Testis (tissue), 5 donors: ENCODE measurements at places on chromosomes 7 and 10.

GRCh38 chr7:5442757-5443305 lies 19.2 kb upstream of the TNRC18 start:
- H3K4me3 ChIP-seq: no peak overlapping the region
- no peak for DNase-seq
- H3K36me3 ChIP-seq: no peaks in the 10 kb centered on the region
- H3K27me3 ChIP-seq: no peaks in the 10 kb centered on the region
- peaks cover 8% of the 10 kb centered on the region for H3K4me1 ChIP-seq

DNA sequence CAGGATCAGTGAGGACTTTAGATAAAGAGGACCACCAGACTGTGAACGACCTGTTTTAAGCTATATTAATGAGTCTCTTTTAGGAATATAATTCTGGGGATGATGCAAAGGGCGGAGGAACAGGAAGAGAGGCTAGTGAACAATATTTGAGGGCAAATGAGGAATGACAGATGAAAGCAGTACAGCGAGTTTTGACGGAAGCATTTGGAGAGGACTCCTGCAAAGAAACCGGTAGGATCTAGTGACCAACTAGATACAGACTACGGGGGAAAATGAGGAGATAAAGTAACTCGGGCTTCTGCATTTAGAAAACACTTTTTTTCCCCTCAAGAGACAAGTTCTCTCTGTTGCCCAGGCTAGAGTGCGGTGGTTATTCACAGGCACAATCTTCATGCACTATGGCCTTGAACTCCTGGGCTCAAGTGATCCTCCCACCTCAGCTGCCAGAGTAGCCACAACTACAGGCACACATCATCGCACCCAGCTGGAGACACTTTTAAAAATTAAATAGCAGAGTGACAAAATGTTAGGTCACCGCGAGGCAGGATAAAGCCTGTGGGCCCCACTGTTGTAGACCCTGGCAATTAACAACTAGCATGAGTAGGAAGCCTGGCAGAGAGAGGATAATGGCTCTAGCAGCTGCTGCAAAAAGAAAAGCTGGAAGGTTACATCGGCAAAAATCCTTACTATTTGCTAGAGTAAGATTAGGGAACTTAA lies 143.2 kb downstream of the SRPK2 start:
- peak overlapping the region; percentile 40 for H3K4me3 ChIP-seq
- H3K27me3 ChIP-seq: no peaks in the 10 kb centered on the region

DNA sequence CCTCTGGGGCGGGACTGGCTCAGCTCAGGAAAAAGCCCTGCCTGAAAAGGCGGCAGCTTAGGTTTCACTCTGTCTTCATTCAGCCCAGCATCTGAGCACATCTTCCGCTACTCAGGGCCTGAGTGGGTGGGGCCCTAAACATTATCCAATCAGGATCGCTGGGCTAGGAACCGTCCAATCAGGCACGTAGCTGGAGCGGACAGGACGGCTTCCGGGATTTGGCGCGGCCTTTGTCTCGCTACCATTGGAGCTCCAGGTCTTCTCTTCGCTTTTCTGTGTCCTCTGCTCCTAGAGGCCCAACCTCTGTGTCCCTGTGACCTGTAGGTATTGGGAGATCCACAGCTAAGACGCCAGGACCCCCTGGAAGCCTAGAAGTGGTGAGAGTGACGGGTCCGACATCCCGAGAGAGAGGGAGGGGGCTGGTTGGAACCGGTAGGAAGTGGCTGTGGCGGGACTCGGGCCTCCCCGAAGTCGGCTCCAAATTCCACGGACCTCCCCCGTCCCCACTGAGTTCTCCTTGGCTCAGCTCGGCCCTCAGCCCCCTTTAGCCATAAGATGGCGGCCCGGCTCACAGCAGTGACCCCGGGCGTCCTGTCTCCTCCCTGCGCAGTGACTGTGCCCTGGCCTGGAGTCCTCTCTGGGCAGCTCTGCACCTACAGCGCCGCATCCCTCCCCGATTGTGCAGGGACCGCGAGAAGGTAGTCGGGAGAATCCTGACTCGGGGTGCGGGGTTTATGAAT lies 99.1 kb downstream of the ZNF680 start:
- H3K27me3 ChIP-seq: no peaks in the 10 kb centered on the region
- H3K4me1 ChIP-seq: no peaks in the 10 kb centered on the region
- no peaks in the 10 kb centered on the region for H3K36me3 ChIP-seq
- DNase-seq: peak; percentile 91
- peak overlapping the region; percentile 41 for H3K27ac ChIP-seq
- peak overlapping the region; percentile 65 for H3K4me3 ChIP-seq

GRCh38 chr7:17266565-17266964 lies 31.9 kb upstream of the AHR start:
- DNase-seq: no peak
- no peak overlapping the region for H3K4me3 ChIP-seq
- H3K4me1 ChIP-seq: no peaks in the 10 kb centered on the region
- H3K27me3 ChIP-seq: no peaks in the 10 kb centered on the region
- H3K27ac ChIP-seq: no peak overlapping the region

DNA sequence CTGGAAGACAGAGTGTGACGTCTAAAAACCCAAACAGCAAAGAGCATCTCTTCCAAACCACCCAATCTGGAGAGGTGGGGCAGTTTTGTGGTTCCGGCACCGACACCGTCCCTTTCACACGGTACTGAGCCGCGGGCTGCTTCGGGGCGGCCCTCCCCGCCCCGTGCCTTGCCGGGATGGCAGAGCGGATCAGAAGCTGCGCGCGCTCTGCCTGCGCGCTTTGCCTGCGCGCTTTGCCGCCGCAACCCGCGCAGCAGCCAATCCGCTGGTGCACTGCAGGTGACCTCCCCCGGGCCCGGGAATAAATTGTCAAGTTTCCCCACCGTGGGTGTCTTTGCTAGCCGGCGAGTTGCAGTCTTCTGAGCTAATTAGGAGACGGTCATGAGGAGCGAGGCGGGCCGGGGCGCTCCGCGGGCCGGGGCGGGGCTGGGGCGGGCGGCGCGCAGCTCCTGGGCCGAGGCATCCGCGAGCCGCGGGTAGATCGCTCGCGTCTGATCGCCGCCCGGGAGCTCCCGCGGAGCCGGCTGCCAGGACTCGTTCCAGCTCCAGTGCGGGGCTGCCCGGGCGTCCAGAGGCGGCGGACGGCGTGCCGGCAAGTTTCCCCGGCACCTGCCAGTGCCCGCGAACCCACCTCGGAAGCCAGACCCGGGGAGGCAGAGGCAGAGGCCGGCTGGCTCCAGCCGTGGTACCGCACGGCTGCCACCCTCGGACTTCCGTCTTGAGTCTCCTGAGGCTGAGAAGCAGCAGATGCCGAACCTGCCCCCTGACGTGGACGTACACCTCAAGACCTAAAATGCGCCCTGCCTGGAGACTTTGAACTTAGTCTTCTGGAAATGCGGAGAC lies 536.0 kb upstream of the GALNT17 start:
- H3K4me1 ChIP-seq: no peaks in the 10 kb centered on the region
- no peaks in the 10 kb centered on the region for H3K36me3 ChIP-seq
- no peaks in the 10 kb centered on the region for H3K27me3 ChIP-seq
- H3K27ac ChIP-seq: no peak overlapping the region
- H3K4me3 ChIP-seq: peak overlapping the region; percentile 9
- DNase-seq: peak; percentile 21

GRCh38 chr10:32982911-32983909 lies 25.2 kb upstream of the ITGB1 start:
- no peak overlapping the region for H3K27ac ChIP-seq
- no peaks in the 10 kb centered on the region for H3K36me3 ChIP-seq
- no peak for DNase-seq
- peaks cover 4% of the 10 kb centered on the region for H3K4me1 ChIP-seq
- H3K4me3 ChIP-seq: no peak overlapping the region

- no peaks in the 10 kb centered on the region for H3K27me3 ChIP-seq
- H3K4me3 ChIP-seq: no peak overlapping the region
- H3K27ac ChIP-seq: no peak overlapping the region
- no peaks in the 10 kb centered on the region for H3K4me1 ChIP-seq
- H3K36me3 ChIP-seq: no peaks in the 10 kb centered on the region
Observed at GRCh38 chr10:114970515-114970914, 32.5 kb downstream of the TRUB1 start.

DNA sequence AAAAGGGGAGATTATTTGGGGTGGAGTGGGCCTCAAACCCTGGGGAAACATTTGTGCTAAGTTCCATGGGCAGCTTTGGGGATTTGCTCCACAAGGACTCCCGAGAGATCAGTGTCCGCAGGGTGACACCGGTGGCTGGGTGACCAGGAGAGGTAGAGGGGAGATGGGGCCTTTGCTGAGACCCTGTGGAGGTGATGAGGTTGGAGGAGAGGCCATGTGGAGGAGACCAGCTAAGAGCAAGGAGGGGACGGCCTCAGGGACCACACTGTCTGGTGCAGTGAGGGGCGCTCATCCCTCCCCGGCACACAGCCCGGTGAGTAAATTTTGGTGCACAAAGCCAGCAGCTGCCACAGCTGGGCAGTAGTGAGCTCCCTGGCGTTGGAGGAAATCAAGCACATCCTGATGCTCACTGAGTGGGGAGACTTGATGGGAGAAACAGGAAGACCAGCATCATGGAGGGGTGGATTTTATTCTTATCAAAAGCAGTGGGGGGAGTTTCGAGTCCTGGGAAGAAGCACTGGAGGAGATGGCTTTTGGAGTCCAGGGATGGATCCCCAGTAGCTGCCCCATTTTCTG lies 20.2 kb upstream of the ELFN1 start:
- no peak overlapping the region for H3K4me3 ChIP-seq
- H3K4me1 ChIP-seq: peaks cover 18% of the 10 kb centered on the region
- H3K27me3 ChIP-seq: no peaks in the 10 kb centered on the region
- H3K27ac ChIP-seq: no peak overlapping the region
- H3K36me3 ChIP-seq: no peaks in the 10 kb centered on the region

DNA sequence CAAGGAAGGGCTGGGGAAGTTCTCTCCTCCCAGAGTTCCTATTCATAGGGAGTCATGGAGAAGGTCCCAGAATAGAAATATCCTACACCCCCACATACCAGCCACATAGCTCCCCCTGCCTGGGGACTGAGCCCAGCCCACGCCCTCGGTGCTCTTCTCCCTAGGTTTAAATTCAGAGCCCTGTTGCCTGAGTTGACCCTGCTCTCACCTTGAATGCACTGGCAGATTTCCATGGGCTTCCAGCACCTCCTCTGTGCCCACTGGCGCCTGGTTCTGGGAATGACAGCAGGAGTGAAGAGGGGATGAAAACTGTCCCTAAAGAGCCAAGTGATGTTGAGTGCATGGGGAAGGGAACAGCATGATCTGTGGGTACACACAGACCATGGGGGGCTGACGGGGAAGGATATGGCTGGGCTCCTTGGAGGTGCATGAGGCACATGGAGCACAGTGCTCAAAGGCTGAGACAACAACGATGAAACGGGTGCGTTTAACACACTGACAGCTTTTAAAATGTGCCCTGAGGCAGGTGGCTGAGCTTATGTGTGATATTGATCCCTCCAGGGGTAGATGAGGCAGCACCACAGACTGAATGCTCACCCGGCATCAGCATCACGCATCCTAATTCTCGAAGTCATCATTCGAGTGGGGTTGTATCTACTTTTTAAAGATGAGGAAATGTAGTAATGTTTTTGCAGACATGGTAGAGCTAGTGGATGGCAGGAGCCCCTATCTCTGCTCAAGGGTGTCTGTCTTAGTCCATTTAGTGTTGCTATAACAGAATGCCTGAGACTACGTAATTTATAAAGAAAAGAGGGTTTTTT lies 53.7 kb upstream of the IGFBP3 start:
- H3K4me1 ChIP-seq: peaks cover 16% of the 10 kb centered on the region
- no peak overlapping the region for H3K4me3 ChIP-seq
- H3K36me3 ChIP-seq: no peaks in the 10 kb centered on the region
- H3K27ac ChIP-seq: no peak overlapping the region
- no peak for DNase-seq

DNA sequence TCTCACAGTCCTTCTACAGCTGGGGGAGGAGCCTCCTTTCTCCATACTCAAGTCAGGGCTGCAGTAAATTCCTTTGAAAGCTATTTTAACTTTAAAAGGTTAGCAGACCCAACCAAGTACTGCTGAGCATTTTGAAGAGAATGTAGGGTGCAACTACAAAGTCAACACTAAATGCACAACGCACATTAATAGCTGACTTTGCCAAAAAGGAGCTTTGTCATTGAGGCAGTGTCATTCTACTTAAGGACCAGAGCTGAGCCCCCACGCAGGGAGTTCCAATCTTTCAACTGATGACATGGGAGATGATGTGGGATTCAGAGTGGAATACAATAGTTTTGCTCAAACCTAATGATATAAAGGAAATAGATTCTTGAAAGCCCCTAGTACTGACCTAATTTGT lies 20.3 kb downstream of the TECTB start:
- H3K4me3 ChIP-seq: no peak overlapping the region
- H3K27ac ChIP-seq: no peak overlapping the region
- no peaks in the 10 kb centered on the region for H3K36me3 ChIP-seq
- DNase-seq: no peak
- no peaks in the 10 kb centered on the region for H3K27me3 ChIP-seq
- H3K4me1 ChIP-seq: no peaks in the 10 kb centered on the region

DNA sequence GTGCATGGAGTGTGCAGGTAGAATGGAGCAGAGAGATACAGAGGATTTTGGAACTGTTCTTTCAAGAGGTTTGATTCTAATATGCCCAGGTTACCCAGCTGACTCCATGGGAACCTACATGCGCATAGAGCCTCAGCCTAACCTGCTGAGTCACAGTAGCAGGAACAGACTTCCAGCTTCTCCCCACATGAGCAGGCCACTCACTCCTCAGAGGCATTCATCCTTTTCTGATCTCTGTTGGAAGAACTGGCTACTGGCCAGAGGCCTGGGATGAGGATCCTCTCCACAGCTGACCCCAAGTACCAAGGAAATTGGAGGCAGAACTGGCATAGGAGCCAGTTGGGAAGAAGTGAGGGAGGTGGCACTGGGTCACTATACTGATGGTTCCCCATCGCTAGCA lies 17.9 kb upstream of the CCSER2 start:
- no peak overlapping the region for H3K4me3 ChIP-seq
- no peaks in the 10 kb centered on the region for H3K36me3 ChIP-seq
- H3K27me3 ChIP-seq: no peaks in the 10 kb centered on the region
- H3K27ac ChIP-seq: no peak overlapping the region

DNA sequence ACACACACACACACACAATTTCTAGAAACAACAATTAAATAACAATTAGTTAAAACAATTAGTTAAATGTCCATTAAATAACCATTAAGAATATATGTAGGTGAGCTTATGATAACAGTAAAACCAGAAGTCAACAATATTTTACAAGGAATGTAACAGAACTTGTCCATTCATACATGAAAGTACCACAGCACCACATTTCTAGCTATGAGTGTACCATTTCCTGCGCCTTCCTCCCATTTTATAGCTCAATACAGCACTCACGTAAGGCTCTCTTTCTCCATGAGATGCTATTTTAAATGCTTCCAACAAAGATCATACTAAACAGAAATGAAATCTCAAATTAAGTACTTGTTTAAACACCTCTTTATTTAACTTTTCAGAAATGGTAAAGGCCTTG lies 367.3 kb upstream of the ZWINT start:
- no peak for DNase-seq
- no peaks in the 10 kb centered on the region for H3K36me3 ChIP-seq
- H3K4me1 ChIP-seq: no peaks in the 10 kb centered on the region
- no peak overlapping the region for H3K27ac ChIP-seq

- no peak overlapping the region for H3K4me3 ChIP-seq
- DNase-seq: no peak
- no peaks in the 10 kb centered on the region for H3K36me3 ChIP-seq
- peaks cover 26% of the 10 kb centered on the region for H3K4me1 ChIP-seq
Observed at GRCh38 chr7:148723846-148724245, 25.1 kb downstream of the CUL1 start.
